HCEC 1CT (cell line): ENCODE measurements at places on chromosomes 2 and 18.
A peak's percentile ranks its signal among the peaks of the same experiment; 100 is the strongest.

GRCh38 chr2:121596221-121597080, 52.8 kb downstream of the CLASP1 start:
- peak; percentile 62 for DNase-seq

GRCh38 chr18:79579807-79580497, 99.7 kb upstream of the CTDP1 start:
- no peak for DNase-seq

DNA sequence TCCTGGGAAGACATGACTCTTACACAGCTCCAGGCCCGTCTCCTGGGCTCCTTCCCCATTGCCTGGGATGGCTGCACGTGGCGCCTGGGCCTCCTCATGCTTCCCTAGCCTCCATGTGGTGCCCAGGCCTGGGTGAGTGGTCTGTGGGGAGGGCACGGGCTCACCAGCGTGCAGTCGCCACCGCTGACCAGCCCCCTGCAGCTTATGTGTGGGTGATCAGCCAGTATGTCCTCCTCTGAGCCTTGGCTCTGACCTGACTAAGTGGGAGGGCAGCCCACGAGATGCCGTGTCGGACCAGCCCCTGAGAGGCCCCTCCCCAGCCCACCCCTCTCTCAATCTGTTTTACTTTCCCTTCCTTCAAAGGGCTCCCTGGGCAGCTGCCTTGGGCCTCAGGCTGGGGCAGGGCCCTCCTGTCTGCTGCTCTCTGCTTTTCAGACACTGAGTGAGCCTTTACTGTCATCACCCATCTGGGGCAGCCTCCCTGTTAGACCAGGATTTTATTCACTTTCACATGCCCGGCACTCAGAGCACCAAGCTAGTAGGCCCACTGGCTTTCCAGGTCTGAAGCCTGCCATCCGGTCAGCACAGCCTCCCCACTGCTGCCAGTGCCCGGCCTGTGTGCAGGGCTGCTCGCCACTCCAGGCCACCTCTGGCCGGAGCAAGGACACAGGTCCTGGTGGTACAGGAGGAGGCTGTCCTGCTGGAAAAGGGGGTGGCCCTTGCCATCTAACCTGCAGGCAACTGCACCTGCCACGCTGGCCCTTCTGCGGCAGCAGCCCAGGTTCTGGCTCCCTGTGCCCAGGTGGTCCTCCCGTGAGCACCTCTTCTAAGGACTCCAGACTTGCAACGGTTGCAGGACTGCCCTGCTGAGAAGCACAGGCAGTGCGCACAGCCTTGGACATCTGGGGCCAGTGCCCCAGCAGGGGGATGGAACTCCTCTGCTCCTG, 84.9 kb upstream of the HPCAL1 start:
- no peak for DNase-seq

- DNase-seq, result no peak
These were observed 93.9 kb downstream of the SH3RF3 start for GRCh38 chr2:109222825-109223471.
